ENCODE measurements at places on chromosomes 2 and 18.

DNA sequence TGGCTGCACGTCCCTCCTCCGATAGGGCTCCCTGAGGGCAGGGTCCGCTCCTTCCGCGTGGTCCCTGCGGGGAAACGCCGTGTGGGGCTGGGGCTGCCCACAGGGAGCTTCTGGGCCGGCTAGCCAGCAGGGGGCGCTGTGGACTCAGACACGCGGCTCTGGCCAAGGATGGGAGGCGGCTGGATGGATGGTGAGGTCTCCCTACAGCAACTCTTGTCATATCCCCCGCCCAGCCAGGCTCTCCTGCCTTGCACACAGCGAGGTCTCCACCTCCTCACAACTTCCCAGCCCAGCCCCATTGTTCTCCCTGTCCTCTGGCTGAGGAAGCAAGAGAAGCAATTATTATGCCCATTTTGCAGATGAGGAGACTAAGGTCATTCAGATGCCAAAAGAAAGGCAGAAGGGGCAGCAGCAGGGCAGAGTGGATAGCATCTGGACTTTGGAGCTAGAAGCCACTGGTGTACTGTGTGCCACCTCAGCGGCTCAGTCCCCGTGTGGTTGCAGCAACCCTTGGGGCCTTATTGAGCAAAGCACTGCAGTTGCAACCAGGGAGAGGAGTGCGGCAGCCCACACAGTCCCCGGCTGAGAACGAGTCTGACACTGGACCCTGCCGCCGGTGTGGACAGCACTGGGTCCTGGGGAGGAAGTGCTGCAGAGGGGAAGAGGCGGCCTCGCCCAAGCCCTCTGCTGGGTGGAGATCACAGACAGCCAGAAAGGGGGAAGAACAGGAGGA, 99.0 kb downstream of the ZFP36L2 start:
- DNase-seq, result no peak

GRCh38 chr18:78517328-78517727, 462.3 kb upstream of the SALL3 start:
- DNase-seq, result no peak

- DNase-seq, result no peak
Observed at GRCh38 chr2:88666576-88666975, 24.9 kb upstream of the RPIA start.

GRCh38 chr2:68050353-68050752, 12.5 kb downstream of the C1D start:
- no peak for DNase-seq

DNA sequence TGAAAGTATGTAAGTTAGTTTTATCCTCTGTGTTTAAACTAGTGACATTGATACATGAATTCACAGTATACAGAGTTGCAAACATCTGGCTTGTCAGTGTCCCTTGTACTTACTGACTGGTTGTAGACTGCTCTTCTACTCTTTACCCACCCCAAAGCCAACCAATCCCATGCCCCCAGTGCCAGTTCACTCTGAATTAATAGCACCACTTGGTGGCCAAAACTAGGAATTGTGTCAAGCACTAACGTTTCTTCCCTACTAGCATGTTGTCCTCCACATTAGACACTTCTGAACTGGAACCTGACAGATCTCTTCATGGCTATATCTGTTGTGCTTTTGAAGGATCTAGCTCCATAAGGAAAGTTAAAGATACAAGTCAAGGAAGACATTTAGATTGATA, 27.2 kb upstream of the OTX1 start:
- DNase-seq, result peak; percentile 49

DNA sequence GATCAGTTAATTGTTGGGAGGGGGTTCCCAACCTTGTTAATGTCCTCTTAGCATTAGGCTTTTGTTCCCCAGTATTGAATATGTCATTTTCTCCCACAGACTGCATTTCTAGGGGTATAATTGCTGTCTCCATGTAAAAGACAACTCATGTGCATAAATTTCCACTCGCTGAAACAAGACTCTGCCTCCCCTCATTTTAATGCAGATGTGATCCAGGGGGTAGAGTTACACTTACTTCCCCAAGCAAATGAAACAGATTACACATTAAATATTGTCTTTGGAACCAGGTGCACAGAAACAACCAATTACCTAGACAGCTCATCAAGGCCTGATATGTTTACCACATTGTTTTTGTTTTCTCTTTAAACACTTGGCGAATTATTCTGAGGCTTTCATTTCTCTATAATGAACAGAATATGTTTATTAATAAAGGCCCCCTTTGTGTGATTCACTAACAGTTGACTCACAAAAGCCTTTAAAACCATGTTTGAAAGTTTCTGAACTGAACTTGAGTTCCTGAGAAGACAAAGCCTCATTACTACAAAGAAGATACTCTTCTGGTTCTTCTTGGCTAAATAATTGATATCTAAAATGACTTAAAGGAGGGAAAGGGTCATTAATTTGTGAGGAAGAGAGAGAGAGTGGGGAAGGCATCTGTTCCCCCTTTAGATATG, 15.0 kb upstream of the ACVR1 start:
- DNase-seq, result no peak

DNA sequence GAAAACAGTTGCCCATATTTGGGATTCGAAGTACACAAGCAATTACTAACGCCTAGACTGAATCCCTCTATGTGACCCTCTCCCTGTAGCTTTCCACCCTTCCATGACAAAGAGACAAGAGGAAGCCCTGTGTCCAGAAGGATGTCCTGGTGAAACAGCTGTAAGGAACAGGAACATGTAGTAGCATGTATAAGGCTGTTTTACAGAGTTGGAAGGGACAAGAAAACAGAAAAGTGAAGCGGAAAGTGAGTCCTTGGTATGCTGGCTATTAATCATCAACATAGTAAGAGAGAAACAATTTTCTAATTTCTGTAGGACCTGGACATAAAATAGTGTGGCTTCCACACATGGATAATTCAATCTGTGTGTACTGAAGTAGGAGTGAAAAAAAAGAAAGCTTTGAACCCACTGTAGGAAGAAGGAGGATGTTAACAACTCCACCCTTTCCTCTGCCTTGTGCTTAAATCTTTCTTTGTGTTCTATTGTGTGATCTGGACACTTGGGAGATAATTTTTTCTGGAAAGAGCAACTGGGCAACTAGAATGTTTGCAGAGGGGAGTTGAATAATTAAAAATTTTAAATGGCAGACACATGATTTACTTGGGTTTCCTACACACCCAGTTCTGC, 162.3 kb upstream of the ZSWIM2 start:
- DNase-seq, result no peak

- DNase-seq, result no peak
Observed at GRCh38 chr2:44061876-44062275, 66.1 kb upstream of the LRPPRC start.

GRCh38 chr18:48643262-48643661, 104.4 kb downstream of the CTIF start:
- no peak for DNase-seq

DNA sequence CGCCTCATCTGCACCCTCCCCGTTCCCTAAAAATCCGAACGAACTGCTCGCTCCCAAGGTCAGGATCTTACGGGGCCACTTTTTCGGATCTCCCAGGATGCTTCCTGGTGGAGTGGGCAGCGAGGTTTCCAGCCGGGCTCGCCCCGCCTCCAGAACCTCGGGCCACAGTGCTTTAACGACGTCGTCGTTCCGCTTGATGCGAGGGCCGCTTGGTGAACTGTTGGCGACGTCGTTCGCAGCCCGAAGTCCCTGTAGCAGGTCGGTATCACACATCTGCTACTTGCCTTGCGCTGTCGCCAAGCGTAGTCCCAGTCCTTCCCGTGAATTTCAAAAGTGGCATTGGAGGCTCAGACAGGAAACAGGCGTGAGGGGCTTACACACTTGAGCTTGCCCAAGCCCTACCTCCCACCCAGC, 15.3 kb downstream of the EVX2 start:
- no peak for DNase-seq

- DNase-seq, result no peak
Observed at GRCh38 chr2:178947006-178947405, 102.9 kb downstream of the CCDC141 start.

GRCh38 chr2:32553829-32554432, 73.9 kb upstream of the TTC27 start:
- peak; percentile 13 for DNase-seq

Measured in HFFc6 (cell line).